ENCODE measurements at places on chromosomes 2 and 18.

DNA sequence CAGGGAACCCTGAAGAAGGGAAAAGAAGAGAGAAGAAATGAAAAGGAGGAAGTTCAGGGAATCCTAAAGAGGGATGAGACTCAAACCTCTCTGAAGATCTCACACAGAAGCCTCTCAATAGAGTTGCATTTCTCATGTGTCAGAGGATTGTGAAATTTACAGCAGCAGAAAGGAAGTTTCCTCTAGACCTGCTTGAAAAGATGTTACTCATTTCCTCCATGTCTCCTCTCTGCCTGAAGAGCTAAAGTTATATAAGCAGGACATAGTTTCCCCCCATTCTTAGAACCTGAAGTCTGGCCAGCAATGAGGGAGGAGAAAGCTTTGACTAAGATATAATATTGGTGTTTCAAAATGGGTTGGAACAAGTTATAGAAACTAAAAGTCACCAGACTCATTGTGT, 1155.6 kb downstream of the LRP1B start:
- DNase-seq, result no peak

- DNase-seq, result no peak
Measured at GRCh38 chr2:105072039-105072438, 34.2 kb downstream of the MRPS9 start.

GRCh38 chr2:233572468-233572867, 5.9 kb upstream of the USP40 start:
- no peak for DNase-seq

GRCh38 chr2:241208058-241208457, 19.6 kb downstream of the ANO7 start:
- DNase-seq, result no peak

DNA sequence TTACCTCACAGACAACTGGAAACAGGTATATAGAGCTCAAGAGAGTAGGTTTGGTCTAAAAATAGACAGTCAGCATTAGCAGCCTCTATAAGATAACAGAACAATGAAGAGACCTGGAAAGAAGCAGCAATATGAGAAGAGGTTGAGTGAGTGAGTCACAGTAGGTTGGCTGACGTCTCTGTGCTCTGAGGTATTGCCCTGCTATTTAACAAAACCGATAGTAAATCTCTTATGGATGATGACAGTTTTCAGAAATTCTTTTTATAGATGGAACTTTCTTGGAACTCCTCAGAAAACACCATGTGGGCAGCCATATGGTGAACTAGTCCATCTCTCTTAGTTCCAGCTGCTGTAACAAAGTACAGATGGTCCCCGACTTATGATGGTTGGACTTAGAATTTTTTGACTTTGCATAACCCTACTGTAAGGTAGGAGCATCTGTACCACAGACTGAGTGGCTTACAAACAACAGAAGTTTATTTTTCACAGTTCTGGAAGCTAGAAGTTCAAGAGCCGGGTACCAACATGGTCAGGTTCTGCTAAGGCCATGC, 123.5 kb downstream of the MBD2 start:
- no peak for DNase-seq

DNA sequence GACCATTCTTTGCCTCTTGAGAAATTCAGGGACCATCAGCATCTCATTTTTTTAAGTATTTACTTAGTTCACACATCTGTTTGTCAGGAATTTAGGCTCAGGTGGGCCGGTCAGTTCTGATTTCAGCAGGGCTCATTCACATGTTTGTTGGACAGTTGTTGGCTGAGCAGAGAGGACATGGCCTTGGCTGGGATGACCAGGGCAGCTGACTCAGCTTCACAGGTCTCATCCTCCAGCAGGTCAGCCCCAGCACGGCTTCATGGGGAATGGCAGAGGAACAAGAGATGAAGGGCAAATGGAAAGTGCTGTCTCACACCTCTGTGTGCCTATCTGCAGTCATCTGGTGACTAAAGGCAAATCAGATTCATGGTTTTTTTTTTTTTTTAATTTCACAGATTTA, 136.1 kb upstream of the TMEM200C start:
- DNase-seq, result no peak

DNA sequence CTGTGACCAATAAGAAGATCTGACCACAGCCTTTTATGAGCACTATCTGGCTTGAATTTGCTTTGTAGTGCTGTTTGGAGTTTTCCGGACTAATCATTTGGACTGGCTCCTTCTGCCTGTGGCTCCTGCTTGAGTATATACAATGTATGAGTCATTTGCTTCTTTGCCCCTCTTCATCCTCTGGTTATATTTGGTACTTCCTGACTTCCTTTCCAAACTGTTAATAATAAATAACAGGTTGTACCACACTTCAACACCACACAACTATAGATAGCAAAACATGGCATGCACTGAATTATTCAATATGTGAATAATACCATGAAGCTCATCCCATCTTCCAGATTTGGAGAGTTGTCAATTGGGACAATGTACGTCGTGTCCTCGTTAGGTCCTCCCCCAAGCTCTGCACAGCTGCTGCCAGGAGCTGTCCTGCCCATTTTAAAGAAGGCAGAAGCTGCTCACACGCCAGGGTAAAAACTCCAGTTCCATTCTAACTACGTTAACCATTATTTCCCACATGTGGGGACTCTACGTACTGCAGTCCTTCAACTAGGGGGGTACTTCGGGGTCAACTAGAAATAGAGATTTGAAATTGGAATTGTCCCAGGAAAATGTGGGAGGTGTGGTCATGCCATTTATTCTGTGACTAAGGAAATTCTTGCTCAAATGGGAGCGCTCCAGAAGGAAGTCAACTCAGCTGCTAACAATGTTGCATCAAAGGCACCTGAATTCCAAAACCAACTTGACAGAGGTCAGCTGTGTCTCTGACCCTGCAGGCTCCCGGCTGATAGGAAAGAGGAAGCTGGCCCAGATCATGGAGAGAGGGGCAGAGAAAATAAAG, 38.1 kb downstream of the ST8SIA5 start:
- DNase-seq, result no peak

GRCh38 chr2:11343650-11344341, 640 bp downstream of the ROCK2 start:
- peak; percentile 42 for DNase-seq

DNA sequence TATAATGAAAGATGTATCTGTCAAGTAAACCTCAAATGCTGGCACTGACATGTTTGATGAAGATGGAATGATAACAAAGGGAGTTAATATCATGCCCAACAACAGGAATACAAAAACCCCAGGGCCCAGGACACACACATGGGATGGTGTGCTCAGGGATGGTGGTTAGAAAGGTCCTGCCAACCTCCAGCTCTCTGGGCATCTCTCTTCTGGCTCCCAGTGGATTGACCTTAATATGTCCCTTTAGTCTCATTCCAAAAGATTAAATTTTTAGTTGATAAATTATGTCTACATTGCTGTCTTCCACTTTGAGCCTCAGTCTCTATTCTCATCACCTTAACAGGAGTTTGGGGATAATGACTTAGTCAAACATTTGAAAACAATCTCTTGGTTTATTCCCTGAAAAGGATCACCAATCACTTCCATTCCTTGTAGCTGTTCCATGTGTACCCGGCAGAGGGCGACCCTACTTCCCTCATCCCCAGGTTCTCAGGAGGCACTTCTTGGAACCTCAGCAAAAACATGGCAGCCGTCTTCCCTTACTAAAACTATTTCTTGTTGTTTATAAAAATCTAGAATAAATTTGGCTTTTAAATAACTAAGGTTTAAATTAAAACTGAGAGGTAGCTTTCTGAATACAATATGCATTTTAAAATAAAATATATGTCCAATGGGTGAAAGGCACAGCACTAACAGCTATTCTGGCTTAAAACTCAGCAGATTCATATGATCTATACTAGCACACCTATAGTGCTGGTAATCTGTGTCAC, 29.6 kb downstream of the MCEE start:
- DNase-seq, result peak; percentile 39

- no peak for DNase-seq
Measured at GRCh38 chr2:149329068-149329467, 1.3 kb upstream of the LYPD6 start.

GRCh38 chr2:129801575-129801974, 177.9 kb upstream of the RAB6C start:
- no peak for DNase-seq

- no peak for DNase-seq
Measured at GRCh38 chr2:218404351-218405085, 4.8 kb downstream of the CTDSP1 start.

GRCh38 chr2:30580391-30580790, 133.3 kb downstream of the LCLAT1 start:
- DNase-seq, result no peak

- no peak for DNase-seq
Measured at GRCh38 chr2:2464094-2464493, 133.0 kb upstream of the MYT1L start.
